ENCODE measurements at places on chromosomes 6 and 20.

- DNase-seq, result no peak
These were observed 43.4 kb upstream of the RIPOR2 start for GRCh38 chr6:24979176-24979575.

- DNase-seq, result no peak
These were observed 93.6 kb downstream of the RPP40 start for GRCh38 chr6:4910037-4910760.

DNA sequence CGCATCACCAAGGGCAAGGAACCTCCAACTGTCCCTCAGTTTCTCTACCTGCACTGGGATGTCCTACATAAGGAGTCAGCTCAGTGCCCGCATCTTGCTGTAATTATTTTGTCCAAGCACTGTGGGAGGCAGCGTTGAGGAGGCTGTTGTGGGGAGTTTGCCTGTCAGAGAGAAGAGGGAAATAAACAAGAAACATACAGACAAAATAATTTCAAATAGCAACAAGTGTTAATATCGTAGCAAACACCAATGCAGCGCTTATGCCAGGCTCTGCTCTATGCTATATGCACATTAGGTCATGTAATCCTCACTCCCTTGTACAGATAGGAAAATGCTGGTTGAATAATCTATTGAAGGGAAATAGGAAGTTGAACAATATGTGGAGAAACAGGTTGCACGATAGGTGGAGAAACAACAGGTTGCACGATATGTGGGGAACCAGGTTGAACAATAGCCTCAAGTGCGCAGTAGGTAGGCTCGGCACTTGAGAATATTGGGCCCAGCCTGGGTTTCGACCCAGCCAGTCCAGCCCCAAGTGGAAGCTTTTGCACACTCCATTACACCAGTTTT lies 91.2 kb upstream of the SIRPA start:
- no peak for DNase-seq

DNA sequence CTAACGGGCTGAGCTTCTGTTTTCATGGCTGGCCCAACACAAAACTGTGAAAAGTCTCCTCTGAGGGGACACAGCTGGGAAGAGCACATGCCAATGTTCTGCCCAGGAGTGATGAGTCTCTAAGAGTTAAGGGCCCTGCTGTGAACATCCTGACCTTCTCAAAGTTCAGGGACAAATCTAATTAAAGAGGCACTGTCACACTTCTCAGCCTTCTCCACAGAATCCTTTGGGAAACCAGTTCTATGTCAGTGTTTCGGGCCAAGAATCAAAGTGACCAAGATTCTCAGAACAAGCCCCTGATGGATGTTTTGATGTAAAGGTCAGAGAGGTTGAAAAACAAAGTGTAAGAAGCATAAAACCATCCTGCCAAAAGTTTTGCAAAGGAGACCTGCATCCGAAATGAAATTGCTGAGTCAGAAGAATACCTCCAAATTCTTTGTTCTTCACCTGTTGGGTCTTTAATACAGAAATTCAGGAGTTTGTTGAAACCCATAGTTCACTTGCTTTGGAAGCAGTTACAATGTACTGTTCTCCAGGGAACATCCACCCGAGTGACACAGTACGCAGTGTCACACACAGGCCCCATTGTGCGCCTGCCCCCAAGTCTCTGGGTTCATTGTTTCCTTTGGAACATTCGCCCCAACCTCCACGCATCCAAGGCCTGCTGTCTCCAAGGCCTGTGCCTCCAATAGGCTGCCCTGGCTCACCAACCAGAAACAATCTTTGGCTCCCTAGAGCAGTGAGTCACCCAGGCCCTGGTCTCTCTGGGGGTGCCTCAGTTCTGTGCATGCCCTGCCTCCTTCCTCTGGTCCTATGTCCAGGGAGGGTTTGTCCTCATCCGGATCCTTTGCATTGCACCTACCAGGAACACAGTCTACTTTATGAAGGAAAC lies 65.5 kb upstream of the QKI start:
- no peak for DNase-seq

- DNase-seq, result no peak
These were observed 572 bp downstream of the SLC2A4RG start for GRCh38 chr20:63740070-63740626.

DNA sequence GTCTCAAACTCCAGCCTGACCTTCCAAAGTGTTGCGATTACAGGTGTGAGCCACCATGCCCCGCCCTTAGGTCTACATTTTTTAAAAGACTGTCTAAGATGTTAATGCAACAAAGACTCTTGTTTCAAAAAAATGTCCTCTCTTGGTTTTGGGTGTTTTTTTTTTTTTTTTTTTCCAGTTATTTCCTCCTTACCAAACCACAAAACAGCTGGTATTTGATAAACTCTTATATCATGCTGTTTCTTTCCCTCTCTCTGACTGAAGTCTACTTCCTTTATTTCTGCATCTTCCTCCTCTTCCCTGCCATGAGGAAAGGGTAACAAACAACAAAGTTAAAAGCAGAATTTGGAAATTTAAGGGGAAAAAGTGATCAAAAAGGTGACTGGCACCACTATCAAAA lies 21.2 kb downstream of the STK38 start:
- no peak for DNase-seq

- DNase-seq, result no peak
These were observed 307.5 kb downstream of the CDKAL1 start for GRCh38 chr6:20841806-20842205.

GRCh38 chr20:63968136-63968927 lies 1.4 kb downstream of the ZNF512B start:
- DNase-seq, result no peak

GRCh38 chr6:155103816-155104366 lies 108.8 kb downstream of the TIAM2 start:
- no peak for DNase-seq

GRCh38 chr20:36061754-36062153 lies 92.8 kb upstream of the EPB41L1 start:
- no peak for DNase-seq
